ENCODE measurements at places on chromosomes 5 and 9.

GRCh38 chr5:980001-980588 lies 28.5 kb upstream of the NKD2 start:
- no peak for DNase-seq

- no peak for DNase-seq
Measured at GRCh38 chr9:84031534-84031933, 50.9 kb downstream of the RMI1 start.

DNA sequence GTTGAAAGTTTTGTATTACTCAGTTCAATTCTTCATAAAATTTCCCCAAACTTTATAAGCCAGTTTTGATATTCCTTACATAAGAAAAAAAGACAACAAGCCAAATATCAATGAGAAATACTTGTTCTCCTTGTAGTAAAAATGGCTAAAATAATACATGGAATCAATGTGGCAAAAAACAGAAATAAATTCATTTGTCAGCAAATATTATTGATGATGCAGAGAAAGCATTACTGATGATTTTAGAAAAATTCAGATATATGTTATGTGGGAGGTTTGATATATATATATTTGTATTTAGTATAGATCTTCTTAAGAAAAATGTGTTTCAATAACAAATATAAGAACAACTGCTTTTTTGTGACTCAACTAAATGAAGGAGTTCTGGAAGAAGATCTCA lies 127.0 kb upstream of the PUM3 start:
- DNase-seq = no peak

DNA sequence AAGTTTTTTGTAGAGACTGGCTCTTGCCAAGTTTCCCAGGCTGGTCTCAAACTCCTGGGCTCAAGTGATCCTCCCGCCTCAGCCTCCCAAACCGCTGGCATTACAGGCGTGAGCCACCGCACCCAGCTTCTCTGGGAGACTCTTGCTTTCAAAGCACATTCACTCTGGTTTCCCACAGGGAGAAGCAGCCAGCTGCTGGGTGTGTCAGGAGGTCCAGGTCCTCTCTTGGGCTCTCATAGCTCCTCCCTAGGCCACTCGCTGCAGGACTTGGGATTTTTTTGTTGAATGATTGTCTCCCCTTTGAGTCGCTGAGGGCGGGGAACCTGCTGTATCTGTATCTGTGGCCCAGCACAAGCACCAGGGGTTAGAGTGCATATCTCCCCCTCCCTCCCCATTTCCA lies 68.4 kb upstream of the RAPGEF1 start:
- no peak for DNase-seq

DNA sequence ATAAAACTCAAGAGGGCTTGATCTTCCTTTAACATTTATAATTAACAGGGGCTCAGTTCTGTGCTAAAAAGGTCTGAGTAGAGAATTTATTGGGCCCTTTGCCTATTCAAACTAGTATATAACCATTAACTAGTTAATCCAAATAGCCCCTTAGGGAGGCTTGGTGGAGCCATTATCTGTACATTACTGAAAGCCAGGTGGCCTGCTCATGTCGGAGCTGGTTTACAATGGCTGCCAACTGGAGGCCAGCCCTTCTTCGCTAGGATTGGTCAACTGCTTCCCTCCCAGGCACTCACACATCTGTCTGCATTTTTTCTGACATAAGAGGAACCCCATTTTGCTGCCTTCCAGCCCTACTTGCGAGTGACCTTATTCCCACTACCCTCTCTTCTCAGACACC lies 30.4 kb upstream of the NDFIP1 start:
- DNase-seq = no peak

DNA sequence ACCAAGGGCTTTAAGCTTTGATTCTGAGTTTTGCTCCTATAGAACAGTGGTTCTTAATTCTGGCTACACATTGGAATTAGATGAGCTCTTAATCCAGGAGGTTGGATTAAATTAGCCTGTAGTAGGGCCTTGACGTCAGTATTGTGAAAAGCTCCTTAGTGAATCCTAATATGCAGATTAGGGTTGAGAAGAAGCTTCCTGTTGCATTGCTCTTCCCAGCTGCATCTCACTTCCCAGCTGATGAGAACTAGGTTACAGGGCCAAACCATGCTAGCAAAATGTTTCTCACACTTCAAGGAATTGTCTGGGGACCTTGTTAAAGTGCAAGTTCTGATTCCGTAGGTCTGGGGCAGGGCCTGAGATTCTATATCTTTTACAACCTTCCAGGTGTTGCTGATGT lies 300.0 kb downstream of the ZSWIM6 start:
- DNase-seq = no peak

DNA sequence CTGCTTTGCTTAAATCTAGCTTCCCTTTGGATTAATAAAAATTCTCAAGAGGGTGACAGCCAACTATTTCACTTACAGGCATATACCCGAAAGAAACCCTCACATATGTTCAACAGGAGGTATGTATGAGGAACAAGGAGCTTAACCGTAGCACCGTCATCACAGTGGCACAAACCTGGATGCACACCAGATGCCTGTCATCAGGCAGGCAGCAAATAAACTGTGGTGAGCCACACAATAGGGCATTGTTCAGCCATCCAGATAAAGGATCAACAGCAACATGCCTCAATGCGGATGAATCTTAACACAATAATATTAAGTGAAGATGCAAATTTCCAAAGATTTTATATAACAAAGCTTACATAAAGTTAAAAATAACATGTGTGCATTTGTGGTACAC lies 5.5 kb upstream of the TNFSF15 start:
- DNase-seq = no peak

- DNase-seq = no peak
Measured at GRCh38 chr5:10489810-10490426, 48.2 kb downstream of the ROPN1L start.

- DNase-seq = no peak
Measured at GRCh38 chr9:22136461-22137096, 127.5 kb upstream of the CDKN2B start.

DNA sequence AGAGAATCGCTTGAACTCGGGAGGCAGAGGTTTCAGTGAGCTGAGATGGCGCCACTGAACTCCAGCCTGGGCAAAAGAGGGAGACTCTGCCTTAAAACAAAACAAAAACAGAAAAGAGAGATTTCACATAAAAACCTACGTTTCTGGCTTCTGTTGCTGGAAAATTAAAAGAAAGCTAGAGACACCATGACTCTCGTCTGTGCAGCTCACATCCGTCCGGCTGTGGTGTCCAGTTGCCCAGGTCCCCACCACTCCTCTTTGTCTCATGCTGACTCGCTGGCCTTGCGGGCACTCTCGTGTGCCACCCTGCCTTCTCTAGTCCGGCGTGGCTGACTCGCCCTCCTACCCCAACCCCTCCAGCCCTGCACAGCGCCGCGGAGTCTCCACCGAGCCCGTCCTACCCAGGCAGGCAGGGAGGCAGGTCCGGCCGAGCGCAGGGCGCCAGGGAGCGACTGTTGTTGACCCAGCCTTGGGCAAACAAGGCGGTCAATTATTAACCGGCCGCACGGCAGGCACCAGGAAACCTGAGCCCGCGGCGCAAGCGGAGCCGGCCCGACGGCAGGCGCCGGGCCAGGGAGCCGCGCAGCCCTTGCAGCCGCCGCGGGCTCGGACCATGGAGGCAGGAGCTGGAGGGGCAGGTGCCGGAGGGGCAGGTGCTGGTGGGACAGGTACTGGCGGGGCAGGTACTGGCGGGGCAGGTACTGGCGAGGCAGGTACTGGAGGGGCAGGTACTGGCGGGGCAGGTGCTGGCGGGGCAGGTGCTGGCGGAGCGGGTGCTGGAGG lies at the start of gene PRRT1B:
TSS of gene PRRT1B (plus strand) at position 521 of the 783 bp plus-strand sequence. CDS start at position 614, 93 bp downstream.
- DNase-seq = peak; percentile 60

DNA sequence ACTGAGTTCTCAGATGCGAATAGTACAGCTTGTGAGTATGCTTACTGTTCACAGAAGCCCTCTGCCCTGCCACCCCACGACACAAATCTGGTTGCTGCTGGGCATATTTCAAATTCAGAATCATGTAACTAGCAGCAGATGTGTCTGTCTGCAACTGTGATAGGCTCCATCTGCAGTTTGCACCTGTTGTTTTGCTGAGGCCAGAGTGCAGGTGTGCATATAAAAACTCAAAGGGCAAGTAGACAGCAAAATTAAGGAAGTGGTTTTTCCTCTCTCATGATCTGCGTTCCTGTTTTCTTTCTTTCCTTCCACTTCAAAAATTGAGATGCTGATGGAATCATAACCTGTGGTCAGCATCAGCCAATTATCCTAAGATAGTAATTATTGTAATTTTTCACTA lies 1000.5 kb downstream of the PTPRD start:
- DNase-seq = peak; percentile 53

GRCh38 chr9:38042626-38043357 lies 26.2 kb downstream of the SHB start:
- no peak for DNase-seq

DNA sequence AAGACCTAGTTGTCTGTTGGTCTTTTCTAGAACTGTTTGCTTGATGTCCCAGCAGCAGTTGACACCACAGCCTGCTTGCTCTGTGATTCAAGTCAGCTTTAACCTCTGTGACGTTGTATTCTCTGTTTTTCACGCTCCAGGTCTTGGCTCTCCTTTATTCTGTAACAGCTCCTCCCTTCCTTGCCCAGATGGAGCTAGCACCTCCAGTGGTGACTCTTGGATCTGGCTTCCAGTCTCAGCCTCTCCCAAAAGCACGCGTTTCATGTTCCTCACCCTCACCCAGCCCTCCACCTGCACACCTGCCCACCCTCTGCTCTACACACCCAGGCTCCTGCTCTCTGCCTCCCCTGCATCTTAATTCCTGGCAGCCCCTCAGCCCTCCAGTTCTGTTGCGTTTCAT lies 50.6 kb downstream of the DMRT1 start:
- DNase-seq = no peak

- DNase-seq = no peak
Measured at GRCh38 chr9:88852794-88853193, 138.5 kb upstream of the S1PR3 start.

DNA sequence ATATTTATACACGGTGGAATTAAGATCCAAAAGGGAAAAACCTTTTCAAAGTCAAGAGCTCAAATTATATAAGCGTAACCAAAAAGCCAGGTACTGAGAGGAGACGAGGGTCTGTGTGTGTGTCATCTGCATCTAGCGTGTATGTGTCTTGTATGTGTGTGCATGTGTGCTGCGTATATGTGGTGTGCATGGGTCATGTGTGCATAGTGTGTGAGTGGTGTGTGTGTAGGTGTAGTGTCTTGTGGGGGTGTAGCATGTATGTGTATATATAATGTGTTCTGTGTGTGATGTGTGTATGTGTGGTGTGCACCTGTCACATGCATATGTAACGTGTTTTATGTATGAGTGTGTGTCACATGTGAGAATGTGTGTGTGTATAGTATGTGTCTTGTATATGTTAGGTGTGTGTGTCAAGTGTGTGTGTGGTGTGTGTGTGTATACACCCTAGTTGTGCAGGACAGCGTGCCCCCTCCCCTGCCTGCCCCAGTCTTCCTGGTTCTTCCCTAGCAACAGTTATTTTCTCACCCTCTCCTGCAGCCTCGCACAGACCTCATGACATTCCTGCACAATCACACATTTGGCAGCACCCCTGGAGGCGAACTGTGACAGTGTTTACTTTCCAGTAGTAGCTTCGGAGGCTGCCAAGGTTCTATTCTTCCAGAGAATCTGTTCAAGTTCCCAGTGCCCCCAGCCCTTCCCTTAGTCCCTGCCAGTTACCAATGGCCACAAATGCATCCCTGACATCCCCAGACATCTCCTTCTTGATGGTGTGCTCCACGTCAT lies 27.1 kb upstream of the TNIP1 start:
- peak; percentile 20 for DNase-seq

- no peak for DNase-seq
Measured at GRCh38 chr5:98031496-98031895, 742.0 kb upstream of the RGMB start.

DNA sequence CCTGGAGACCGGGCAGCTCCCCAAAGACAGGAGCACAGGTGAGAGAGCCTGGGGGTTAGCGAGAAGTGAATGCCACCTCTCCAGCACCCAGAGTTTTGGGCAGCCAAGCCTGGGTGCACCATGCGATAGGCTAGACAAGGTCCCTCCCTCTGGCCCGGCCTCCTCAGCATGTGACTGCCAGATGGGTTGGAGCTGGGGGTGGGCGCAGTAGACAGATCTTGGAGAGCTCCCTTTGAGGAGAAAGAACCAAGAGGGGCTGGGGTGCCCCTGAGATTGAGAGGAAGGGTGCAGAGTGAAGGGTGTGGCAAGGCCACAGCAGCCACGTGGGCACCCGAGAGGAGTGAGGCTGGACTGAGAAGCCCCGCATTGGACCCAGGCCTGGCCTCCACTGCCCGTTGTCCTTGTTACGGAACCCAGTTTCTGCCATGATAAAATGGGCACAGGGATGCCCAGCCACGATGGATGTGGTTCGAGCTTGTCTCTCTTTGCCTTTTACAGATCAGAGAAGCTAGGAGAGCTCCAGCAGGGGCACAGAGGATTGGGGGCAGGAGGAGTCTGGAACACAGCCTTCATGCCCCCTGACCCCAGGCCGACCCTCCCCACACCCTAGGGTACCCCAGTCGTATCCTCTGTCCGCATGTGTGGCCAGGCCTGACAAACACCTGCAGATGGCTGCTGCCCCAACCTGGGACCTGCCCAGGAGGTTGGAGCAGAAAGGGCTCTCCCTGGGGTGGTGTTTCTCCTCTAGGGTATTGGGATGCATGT lies 1.4 kb downstream of the TMEM141 start:
- no peak for DNase-seq

- no peak for DNase-seq
Measured at GRCh38 chr5:167263185-167263584, 1028.3 kb upstream of the WWC1 start.

DNA sequence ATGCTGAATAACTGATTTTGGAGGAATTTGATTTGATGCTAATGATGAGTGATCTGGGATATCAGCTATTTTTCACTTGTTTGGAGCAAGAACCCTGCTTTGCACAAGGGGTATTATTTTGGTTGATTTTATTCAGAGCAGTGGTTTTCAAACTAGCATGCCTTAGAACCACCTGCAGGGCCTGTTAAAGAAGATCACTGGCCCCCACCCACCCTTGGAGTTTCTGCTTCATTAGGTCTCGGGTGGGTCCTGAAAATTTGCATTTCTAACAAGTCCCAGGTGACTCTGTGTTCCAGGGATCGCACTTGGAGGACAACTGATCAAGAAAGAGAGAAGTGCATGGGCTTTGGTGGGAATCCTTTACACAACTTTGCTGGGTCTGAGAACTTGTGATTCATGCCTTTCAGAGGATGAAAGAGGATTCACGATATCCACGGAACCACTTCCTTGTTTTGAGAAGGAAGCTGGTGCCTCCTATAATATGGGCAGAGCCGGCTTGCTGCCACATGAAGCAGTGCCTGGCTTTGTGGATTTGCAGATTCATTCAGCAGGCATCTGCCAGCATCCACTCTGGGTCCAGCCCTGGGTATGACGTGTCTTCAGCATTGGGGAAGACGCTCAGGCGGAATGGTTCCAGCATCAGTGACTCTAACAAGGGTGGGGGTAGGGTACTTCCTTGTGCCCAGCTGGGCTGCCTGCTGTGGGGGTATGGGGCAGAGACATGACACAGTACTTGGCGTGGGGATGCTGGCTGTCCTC lies 106.6 kb upstream of the PITX1 start:
- DNase-seq = no peak

- no peak for DNase-seq
Measured at GRCh38 chr9:20464242-20464641, 158.1 kb downstream of the MLLT3 start.

DNA sequence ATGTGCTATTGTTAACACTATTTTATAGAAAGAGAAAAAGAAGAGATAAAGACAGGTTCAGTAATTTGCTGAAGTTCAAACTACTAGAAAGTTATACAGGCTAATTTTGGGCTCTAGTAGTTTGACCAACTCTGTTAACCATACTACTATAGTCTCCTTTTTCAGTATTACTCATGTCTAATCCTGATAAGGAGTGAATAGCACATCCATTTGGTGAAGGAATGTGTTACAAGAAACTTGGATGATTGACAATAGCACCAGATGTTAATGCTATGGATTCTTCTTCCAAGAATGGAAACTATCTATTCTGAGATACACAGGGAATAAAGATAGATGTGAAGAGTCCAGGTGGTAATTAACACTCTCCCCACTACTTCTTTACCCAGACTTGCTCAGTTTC lies 677.3 kb downstream of the PRELID2 start:
- no peak for DNase-seq

All from COR-L47 (cell line).